Fibroblast of the aortic adventitia (primary cell): ENCODE measurements at places on chromosomes 13 and 19. TPM values are rescaled to one million over a fixed set of nuclear protein-coding genes. Genes with fewer than 3 reads are reported as not detected.
A peak's percentile ranks its signal among the peaks of the same experiment; 100 is the strongest.

DNA sequence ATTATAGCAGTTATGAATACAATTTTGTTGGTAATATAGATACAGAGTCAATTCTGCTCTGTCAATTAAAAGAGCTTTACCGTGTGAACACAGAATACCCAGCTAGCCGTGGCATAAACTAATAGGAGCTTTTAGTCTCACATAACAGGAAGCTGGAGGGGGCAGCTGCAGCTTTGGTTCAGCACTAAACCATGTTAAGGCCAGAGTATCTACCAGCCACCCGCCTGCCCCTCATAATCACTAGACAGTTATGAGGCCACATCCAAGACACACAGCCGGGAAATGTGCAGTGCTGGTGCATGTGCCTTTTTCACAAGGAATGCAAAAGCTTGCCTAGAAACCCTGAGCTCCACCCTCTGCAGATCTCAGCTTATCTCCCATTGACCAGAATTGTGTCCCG, 62.3 kb downstream of the SGCG start:
- no peak for DNase-seq

DNA sequence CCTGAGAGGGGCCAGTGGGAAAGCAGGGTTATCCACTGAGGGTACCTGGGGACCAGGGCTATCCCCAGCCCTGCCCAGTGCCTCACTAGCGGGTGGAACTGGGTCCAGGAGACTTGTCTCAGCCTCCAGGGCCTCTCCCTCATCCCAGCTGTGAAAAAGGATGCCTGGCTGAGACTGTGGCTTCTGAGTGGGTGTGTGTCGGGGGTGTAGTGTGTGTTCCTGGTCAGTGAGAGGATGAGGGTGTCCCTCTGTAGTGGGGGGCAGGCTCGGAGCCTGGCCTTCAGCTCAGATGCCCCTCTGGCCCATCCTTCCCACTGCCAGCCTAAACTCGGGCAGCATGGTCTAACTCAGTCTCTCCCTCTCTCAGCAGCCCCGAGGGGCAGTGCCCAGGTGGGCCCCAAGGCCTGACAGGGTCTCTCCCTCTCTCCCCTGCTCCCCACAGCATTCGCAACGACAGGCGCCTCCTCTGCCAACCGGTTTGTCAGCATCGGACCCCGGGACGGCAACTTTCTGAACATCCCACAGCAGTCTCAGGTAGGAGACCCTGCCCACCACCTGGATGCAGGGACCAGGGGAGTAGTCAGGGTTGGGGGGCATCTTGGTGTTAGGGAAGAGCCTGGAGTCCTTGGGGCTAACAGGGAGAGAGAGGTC, 12.7 kb downstream of the LYL1 start:
- no peak for DNase-seq

Gene METTL21C
- total RNA-seq: 1.8 TPM in 1 of 2 replicates, not detected in the other

- DNase-seq: peak; percentile 32
Measured at GRCh38 chr13:103351035-103351828, 285.0 kb upstream of the SLC10A2 start.

Gene NCR1
- not detected in 2 replicates for total RNA-seq

Gene CCL25
- total RNA-seq: not detected in 2 replicates

GRCh38 chr19:13839130-13839937, 37.6 kb upstream of the NANOS3 start:
- DNase-seq: peak; percentile 83

Gene GNA15
- total RNA-seq: not detected in 2 replicates
